ENCODE measurements at places on chromosomes 7 and 10.
A peak's percentile ranks its signal among the peaks of the same experiment; 100 is the strongest.

DNA sequence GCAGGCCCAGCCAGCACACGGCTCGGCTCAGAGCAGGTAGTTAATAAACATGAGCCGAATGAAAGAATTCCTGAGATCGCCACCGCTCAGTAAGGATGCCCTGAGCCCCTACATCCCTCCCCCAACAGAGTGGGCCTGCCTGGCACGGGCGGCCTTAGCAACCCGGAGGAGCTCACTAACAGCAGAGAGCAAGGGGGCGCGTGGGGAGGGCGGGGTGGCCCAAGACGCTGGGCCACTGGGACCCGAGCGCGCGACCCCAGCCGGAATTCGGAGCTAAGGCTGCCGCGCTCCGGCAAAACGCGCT is 403 bp upstream of the ENO4 start:
- H3K4me3 ChIP-seq, result peak overlapping the region; percentile 54
- DNase-seq, result no peak
- H3K27ac ChIP-seq, result peak overlapping the region; percentile 45
- no peaks in the 10 kb centered on the region for H3K36me3 ChIP-seq
- no peaks in the 10 kb centered on the region for H3K27me3 ChIP-seq

- no peak overlapping the region for H3K4me3 ChIP-seq
- H3K27me3 ChIP-seq, result no peaks in the 10 kb centered on the region
Measured at GRCh38 chr10:17737027-17737965, 14.7 kb upstream of the TMEM236 start.

DNA sequence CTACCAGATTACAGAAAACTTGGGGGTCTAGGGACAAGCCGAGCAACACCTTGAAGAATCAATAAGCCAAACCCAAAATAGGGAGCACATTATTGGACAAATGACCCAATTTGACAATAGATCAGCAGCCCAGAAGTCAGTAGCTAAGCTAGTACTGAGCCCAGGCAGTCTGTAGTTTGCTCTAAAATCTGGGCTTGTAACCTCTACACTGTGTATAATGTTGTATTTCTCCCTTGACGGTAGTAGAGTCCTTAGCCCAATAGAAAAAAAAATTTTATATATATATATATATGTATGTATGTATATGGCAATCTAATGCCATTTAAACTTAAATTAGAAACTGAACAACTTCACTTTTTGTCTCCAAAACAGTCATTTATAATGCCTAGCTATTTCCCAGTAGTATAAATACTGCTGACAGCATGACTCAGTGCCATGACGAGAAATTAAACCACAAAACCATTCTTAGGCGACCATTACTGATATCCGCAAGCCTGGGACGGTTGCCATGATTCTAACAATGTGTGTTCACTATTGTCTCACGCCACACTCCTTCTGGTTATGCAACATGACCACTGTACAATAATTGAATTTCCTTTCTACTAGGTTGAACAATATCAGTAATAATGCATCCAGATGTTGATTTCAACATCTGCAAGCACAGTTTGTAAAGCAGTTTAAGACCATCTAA is 110.5 kb downstream of the IPMK start:
- H3K27ac ChIP-seq, result no peak overlapping the region
- H3K36me3 ChIP-seq, result no peaks in the 10 kb centered on the region
- no peaks in the 10 kb centered on the region for H3K27me3 ChIP-seq
- no peak for DNase-seq
- no peaks in the 10 kb centered on the region for H3K4me1 ChIP-seq

DNA sequence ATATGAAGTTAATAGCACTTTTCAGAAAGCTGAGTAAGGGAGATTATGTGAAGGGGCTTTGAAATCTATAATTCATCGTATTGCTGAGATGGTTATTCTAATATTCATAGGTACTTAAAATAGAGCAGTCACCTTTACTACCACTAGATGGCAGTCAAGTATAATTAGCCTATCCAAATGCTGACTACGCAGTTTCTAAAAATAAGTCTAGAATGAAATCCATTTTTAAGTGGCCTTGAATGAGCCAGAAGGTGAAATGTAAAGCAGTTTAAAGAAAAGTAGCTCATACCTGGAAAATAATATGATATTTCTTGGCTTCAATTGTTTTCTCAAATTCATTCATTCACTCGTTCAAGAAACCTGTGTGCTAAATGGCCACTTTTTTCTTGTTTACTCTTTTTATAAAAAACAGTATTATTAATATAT is 1277.1 kb downstream of the GATA3 start:
- no peak overlapping the region for H3K4me3 ChIP-seq
- no peak overlapping the region for H3K27ac ChIP-seq
- H3K36me3 ChIP-seq, result no peaks in the 10 kb centered on the region
- no peaks in the 10 kb centered on the region for H3K4me1 ChIP-seq
- DNase-seq, result peak; percentile 59

GRCh38 chr7:128861957-128862570 is 592 bp upstream of the ATP6V1F start:
- H3K4me3 ChIP-seq, result peak overlapping the region; percentile 95
- peak overlapping the region; percentile 84 for H3K27ac ChIP-seq
- peaks cover 16% of the 10 kb centered on the region for H3K4me1 ChIP-seq
- DNase-seq, result no peak
- peaks cover 21% of the 10 kb centered on the region for H3K36me3 ChIP-seq

DNA sequence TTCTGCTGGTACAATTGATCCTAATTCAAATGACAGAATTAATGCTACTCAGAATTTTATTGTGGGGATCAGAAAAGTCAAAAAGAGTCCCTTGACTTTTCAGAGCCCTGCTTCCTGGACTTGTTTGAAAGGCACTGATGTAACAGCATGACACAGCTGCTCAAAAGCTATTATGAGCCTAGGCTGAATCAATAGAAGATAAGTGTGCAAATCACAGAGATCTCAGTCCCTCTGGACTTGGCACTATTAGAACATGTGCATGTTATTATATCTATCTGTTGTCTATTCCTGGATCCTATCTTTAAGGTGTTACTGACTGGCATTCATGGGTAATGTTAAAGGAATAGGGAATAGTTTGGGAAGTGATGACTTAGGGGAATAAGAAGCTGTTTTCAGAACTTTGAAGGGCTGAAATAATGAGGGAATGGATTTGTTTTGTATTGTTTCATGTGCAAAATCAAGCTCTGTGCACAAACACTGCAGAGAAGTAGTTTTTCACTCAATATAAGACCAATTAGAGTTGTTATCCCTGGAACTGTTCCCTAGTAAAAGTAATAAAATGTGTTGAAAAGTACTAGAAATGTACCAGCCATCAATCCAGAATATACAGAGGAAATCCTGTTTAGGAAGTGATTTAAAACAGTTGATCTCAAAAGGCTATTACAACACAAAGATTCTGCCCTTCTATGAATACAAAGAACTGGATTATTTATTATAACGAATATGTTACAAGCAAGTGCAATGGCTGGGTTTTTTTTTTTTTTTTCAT is 814.9 kb upstream of the C7orf33 start:
- H3K4me3 ChIP-seq, result no peak overlapping the region
- H3K4me1 ChIP-seq, result no peaks in the 10 kb centered on the region
- no peaks in the 10 kb centered on the region for H3K36me3 ChIP-seq
- H3K27ac ChIP-seq, result no peak overlapping the region

DNA sequence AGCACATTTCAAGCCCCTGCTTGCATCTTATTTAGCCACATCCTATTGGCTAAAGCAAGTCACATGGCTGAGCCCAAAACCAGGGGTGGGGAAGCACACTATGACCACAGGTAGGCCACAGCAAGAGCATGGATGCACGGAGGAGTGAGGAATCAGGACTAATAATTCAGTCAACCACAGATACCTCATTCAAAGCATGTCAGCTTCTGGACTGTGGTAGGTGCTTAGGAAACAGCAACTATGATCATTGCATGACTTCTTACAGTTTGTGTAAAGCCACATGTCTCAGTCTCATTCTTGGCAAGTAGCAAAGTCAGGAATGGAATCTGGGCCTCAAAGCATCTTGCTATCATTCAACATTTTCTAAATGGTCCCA is 79.0 kb upstream of the EMX2 start:
- no peak overlapping the region for H3K4me3 ChIP-seq
- H3K27me3 ChIP-seq, result no peaks in the 10 kb centered on the region
- no peaks in the 10 kb centered on the region for H3K4me1 ChIP-seq
- H3K36me3 ChIP-seq, result no peaks in the 10 kb centered on the region
- DNase-seq, result no peak

DNA sequence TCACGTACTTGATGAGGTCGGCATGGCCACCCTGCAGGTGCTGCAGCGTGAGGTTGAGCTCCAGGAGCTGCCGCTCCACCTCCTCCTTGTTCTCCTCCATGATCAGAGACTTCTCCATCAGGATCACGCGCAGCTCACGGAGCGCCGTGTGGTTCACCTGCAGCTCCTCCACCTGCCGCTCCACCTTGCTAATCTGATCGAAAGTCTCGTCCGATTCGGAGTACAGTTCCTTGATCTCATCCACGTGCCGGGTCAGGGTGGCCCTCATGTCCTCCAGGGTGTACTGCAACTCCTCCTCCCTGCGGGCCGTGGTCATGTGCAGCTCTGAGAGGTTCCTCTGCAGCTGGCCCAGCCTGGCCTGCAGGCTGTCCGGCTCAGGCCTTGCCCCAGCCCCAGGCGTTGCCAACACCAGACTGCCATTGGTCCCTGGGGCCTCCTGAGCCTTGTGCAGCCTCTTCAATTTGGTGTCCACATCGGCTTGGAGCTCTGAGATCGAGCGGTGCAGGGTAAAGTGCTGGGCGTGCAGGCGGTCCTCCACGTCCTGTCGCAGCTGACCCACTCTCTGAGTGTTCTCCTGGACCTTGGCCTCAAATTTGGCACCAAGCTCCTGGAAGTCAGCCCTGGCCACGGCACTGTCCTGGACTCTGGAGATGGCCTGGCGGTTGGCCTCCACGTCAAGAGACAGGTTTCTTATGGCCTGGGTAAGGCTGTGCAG is 13.9 kb downstream of the MMRN2 start:
- no peak overlapping the region for H3K27ac ChIP-seq
- no peak overlapping the region for H3K4me3 ChIP-seq
- DNase-seq, result no peak

GRCh38 chr7:110205899-110206298 is 885.0 kb upstream of the LRRN3 start:
- no peak overlapping the region for H3K27ac ChIP-seq
- no peaks in the 10 kb centered on the region for H3K27me3 ChIP-seq
- no peak for DNase-seq
- no peak overlapping the region for H3K4me3 ChIP-seq

DNA sequence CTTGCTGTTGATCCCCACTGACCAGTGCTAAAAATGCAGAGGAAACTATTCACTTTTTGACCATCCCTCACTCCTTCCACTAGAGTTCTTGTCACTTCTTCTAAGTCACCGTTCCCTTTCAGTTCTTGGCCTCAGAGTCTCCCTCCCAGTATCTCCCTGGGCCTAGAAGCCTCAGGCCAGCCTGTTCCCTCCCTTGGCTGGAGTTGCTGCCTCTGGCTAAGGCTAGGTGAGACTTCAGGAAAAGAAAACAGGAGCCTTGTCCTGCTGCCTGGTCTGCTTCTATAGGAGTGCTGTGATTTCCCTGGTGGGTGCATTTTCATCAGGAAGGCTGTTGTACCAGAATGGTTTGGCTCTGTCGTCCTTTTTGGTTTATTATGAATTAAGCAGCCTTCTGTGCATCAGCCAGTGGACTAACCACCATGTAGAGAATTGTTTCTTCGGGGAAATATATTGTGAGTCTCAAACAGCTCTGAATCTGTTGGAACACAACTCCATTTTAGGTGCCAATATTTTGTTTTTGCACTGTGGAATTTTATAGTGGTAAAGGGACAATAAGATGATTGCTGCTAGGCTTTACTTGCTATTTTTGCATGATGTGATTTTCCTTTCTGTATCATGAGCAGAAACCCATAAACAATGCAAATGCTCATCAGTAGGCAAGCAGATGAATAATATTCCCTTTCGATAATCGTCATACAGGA is 233.4 kb upstream of the FZD1 start:
- DNase-seq, result no peak
- H3K36me3 ChIP-seq, result no peaks in the 10 kb centered on the region
- H3K27ac ChIP-seq, result no peak overlapping the region
- no peak overlapping the region for H3K4me3 ChIP-seq

- no peak overlapping the region for H3K4me3 ChIP-seq
- H3K27me3 ChIP-seq, result no peaks in the 10 kb centered on the region
- peaks cover 98% of the 10 kb centered on the region for H3K36me3 ChIP-seq
- no peak overlapping the region for H3K27ac ChIP-seq
- no peaks in the 10 kb centered on the region for H3K4me1 ChIP-seq
- DNase-seq, result peak; percentile 57
Measured at GRCh38 chr7:128398016-128398840, 11.6 kb downstream of the IMPDH1 start.

DNA sequence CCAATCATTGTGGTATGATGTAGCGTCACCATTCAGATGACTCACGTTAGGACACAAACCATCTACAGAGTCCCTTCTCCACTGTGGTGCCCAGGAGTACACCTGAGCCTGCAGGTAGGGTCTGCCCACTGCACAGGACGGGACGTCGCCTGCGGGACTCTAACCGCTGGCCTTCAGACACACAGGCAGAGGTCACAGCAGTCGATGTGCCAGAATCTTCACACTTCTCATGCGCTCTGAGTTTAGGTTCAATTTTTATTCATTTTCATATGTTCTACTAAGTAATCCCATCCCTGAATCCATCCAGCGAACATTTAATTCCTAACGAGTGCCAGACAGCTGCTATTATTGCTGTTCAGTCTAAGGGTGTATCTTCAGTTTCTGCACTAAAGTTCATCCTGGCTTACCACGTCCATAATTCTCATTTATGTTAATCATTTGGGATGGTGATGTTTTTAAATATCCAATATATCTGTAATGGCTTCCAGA is 73.3 kb downstream of the CXCL12 start:
- peaks cover 5% of the 10 kb centered on the region for H3K4me1 ChIP-seq
- no peak for DNase-seq
- peaks cover 10% of the 10 kb centered on the region for H3K27me3 ChIP-seq
- H3K36me3 ChIP-seq, result no peaks in the 10 kb centered on the region

GRCh38 chr10:63711867-63712716 is 190.9 kb downstream of the REEP3 start:
- peaks cover 49% of the 10 kb centered on the region for H3K4me1 ChIP-seq
- no peak overlapping the region for H3K4me3 ChIP-seq
- H3K36me3 ChIP-seq, result no peaks in the 10 kb centered on the region
- DNase-seq, result peak; percentile 92
- H3K27ac ChIP-seq, result peak overlapping the region; percentile 63
- no peaks in the 10 kb centered on the region for H3K27me3 ChIP-seq

Data from left lung (tissue), 14 donors.